ENCODE measurements at places on chromosomes 3 and 15.

DNA sequence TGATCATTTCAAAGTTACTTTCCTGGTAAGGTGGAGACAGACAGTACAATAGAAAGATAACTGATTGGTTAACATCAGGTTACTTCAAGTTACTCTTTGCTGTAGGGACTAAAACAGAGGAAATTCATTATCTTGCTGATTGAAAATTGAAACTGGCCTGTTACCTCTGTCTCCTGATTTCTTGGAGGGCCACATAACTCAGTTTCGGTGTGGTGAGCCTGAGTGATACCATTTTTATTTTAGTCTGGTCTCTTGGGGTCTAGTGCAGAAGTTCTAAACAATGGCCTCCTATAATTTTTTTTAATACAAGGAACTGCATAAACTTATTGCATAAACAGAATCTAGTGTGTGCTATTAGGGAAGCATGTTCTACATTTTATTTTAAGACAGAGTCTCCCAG lies 1.2 kb upstream of the ICE2 start:
- peak; percentile 14 for DNase-seq

DNA sequence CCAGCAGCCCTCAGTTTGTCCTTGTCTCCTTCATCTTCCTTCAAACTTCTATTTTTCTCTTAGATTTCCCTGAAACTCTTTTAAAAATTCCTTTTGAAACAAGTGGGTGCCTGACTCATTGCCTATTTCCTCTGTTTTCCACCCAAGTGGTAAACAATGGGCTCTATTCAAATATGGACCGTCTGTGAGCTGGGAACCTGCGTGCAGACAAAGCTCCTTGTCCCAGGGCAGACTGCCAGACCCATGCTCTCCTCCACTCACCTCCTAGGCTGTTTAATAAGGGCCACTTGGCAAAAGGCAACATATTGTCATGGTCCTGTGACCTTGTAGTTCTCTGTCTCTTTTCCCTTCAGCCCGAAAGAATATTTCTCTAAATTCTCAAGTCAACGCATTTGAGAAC lies 332.7 kb upstream of the THBS1 start:
- DNase-seq = no peak

DNA sequence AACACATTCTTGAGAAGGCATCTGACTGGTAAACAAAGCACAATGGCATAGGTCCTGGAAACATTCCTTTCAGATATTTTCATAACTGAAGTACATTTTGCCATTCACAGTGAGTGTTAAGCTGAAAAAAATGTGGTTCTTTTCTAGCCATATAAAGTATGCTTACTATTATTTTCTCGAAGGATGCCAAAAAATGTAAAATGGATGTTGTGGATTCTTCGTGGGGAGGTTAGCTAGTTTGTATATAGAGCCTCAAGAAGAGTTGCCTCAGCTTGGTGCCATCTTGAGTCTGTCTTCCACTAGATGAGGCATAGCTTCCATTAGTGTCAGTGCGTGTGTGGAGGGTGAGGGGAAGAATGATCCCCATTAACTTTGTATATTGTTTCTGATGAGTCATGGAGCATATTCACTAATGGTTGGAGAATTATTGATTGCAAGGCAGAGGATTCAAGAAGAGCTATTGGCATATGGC lies 4.1 kb downstream of the MBNL1 start:
- no peak for DNase-seq

GRCh38 chr3:118968111-118968510 lies 66.5 kb downstream of the IGSF11 start:
- no peak for DNase-seq

DNA sequence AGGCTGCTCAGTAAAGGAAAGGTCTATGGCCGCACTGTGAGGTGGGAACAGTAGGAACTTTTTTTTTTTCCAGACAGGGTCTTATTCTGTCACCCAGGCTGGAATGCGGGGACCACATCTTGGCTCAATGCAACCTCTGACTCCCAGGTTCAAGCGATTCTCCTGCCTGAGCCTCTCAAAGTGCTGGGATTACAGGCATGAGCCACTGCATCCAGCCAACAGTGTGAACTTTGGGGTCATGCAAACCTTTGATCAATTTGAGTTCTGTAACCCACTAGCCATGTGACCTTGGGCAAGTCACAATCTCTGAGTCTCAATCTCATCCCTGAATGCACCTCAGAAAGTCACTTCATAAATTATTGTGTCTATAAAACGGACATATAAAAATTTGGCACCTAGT lies 286.8 kb upstream of the CTNNB1 start:
- no peak for DNase-seq

DNA sequence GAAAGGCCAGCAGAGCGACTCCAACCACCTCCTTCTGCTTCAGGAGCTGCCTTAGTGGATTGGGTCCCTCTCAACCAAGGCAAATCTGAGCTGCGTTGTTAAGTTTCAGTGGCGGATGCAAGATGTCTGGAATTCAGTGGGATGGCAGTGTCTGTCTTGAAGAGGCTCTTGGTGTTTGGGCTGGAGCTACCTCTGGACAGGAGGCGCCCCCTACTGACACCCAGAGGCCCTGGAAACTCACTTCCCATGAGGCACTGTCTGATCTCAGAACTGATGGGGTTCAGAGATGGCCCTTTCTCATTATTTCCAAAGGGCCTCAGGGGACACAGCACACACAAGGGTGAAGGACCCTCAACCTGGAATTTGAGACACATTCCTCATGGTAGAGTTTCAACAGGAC lies 6.0 kb upstream of the SLC28A1 start:
- DNase-seq = peak; percentile 77

- DNase-seq = no peak
Measured at GRCh38 chr3:148128136-148128535, 569.6 kb upstream of the AGTR1 start.

DNA sequence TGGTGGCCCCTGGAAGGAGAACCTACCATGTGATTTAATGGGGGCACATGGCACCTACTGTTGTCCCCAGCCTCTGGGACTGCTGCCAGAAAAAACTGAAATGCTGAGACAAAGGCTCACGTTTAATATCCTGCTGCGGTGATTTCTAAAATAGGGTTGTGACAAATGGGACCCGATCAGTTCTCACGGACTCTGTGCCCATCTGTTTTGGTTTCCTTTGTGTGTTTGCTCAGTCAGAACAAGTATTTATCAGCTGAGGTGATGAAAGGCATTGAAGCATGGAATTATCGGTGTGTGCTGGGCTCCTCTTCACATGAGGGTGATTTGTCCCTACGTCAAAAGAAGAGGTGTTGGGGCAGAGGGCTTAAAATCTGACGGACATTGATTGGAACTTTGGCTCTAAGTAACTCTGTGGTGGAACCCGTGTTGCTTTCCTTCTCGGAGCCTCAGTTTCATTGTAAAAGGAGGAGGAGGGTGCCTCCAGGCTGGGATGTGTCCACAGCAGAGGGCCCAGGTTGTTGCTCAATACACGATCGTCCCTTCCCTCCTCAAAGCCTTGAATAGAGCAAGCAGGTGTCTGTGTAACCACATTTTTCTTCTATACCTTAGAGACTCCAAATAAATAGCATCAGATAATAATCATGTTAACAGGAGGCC lies 283.3 kb upstream of the RGMA start:
- DNase-seq = no peak

DNA sequence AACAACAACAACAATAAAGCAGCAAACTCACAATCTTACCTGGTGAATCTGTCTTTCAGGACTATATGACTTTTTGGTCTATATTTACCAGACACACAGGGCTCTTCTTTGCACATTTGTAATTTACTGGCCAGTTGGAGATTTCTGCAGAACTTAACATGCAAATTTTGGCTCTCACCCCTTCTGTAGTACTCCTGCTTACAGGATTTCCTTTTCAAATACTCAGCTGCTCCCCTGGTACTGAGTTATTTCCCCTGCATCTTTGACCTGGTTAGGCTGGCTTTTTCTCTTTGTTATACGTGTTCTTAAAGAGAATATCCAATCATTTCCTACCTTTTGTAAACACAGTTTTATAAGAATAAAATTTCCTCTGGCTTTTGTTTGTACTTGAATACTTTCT lies 228.0 kb downstream of the MBNL1 start:
- no peak for DNase-seq

DNA sequence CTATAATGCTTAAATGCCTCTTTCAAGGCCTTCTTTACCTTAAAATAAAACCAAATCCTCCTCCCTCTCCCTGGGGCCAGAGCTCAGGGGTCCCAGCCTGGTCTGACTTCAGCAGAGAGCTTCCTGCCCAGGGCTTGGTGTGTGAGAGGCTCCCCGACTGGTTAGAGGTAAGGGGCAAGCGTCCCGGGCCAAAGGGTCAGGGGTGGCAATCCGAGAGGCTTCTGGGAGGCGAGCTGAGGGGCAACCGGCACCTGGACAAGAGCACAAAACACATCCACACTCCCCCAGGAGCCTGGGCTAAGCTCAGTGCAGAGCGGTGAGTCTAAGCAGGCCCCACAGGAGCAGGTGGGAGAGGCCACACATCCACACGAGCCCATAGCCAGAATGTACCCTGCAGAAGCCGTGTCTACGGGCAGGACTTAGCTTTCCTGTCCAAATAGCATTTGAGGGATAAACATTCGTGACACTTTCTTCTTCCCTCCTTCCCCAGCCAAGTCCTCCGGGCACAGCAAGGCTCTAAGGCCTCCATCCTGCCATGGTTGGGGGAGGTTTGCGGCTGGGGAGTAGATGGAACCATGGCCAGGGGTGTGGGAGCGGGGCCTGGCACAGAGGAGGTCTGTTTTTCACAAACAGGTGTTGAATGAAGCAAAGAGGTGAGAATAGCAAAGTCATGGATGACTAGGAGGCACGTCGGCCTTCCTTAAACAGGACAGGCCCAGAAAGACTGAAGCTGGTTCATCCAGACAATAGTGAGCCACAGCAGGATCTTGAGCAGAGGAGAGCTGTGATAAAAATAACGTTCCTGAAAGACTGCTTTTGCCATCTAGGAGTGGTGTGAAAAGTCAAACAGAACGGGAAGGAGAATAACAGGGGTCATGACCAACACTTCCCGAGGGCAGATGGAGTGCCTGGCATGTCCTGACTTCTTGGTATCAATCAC lies 98.7 kb upstream of the IQSEC1 start:
- no peak for DNase-seq

DNA sequence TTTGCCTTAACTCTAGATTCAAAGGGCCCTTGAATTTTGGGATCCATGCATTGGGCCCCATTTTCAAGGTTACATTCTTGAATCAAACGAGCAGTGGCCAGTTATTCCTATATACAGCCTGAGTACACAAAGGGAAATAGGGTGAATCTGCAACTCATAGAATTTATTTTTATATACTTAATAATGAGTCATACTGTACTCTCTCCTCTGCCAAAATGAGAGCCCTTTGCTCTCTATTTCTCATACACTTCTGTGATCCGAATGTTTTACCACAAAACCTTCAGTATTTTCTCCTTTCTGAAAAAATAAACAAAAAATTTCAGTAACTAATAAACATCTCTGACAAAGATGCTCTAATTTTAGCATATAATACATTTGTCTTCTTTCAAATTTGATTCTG lies 116.7 kb downstream of the SERPINI1 start:
- no peak for DNase-seq

DNA sequence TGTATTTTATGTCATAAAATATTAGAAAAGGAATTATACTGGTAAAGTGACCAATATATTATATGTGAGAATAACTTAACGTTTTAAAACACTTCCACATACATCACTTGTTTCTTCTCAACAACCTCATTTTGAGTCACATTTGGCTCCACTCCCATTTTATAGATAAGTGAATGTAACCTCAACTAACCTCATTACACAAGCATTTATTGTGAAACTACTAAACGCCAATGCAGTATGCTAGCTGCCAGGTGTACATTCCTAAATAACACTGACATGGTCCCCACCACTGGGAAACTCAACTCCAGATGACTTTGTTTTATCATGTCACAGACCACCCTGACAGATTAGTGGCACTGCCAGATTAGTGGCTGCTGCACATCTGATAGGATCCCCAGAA lies 249.7 kb upstream of the CNTN4 start:
- no peak for DNase-seq

GRCh38 chr3:128491941-128492670 lies 895 bp downstream of the GATA2 start:
- DNase-seq = no peak

DNA sequence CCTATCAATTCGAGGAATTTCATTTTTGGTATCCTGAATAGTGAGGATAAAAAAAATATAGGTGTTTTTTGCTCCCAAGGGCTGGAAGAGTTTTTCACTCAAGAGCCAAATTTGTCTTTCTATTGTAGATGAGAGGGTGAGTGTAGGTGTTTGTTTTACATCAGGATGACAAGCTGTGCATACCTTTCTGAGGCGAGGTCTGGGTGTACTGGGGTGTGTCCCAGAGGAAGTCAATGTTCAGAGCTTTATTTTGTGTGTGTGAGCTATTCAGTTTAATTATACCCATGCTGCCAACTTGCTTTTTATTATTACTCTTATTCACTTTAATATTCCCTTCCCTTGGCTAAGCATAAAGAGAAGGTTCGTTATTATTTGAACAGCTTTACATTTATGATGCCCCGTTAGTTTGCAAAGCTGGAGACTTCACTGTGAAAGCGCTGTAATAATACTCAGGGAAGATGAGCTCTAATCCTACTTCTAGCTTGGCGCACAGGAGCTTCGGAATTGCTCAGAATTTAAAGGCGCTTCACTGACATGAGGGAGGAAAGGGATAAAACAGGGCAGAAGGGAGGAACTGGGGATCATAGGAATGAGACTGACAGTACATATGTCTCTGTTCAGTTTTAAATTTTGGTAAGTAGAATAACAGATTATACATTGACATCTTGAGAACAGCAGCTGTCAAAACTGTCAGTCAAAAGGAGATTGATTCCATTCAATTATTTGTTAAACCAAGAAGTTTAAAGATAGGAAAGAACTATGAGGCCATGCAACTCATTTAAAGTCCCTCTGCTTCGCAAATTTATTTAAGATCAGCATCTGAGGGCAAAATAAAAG lies 117.7 kb upstream of the TP63 start:
- DNase-seq = no peak

DNA sequence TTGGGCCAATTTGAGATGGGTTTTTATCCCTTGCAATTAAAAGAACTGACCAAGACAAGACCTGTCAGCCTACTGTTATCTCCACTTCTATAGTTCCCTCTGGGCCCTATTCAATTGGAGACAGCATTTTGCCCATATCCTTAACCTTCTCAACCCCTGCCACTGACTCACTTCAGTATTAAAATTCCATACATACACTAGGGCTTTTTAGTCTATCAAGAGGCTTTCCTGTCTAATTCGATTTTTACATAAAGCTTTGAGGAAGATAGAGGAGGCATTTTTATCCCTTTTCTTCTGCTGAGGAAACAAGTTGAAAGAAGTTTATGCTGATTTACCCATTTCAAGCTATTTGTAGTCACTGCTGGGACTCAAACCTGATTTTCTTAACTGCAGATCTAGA lies 51.1 kb downstream of the GTF2E1 start:
- no peak for DNase-seq
